Left ventricle myocardium inferior (tissue), 1 donor: ENCODE measurements at places on chromosomes 7 and 10. TPM values are rescaled to one million over a fixed set of nuclear protein-coding genes. Genes with fewer than 3 reads are reported as not detected.

DNA sequence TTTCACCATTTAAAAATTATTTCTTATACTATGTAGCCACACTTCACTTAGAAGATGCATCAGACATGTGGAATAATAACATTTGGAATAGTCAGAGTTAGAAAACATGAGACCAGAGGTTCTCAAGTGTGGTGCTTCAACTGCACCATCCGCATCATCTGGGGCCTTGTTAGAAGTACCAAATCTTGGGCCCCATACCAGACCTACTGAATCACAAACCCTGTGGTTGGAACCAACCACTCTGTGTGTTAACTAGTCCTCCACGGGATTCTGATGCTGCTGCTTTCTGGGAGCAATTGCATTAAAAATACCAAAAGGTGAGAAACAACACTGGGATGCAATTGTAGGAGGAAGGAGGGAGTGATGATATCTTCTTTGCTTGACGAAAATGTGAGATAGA is 125.2 kb downstream of the GNAT3 start:
- H3K4me3 ChIP-seq, result no peak overlapping the region
- no peaks in the 10 kb centered on the region for H3K4me1 ChIP-seq
- H3K27ac ChIP-seq, result no peak overlapping the region
- DNase-seq, result no peak
- H3K27me3 ChIP-seq, result no peaks in the 10 kb centered on the region
- no peaks in the 10 kb centered on the region for H3K36me3 ChIP-seq

- H3K27me3 ChIP-seq, result peaks cover 11% of the 10 kb centered on the region
- H3K27ac ChIP-seq, result no peak overlapping the region
- H3K4me3 ChIP-seq, result no peak overlapping the region
- H3K36me3 ChIP-seq, result no peaks in the 10 kb centered on the region
- no peak for DNase-seq
Observed at GRCh38 chr7:39321909-39322498, 244.2 kb upstream of the YAE1 start.

- H3K4me1 ChIP-seq, result no peaks in the 10 kb centered on the region
- H3K36me3 ChIP-seq, result no peaks in the 10 kb centered on the region
- H3K4me3 ChIP-seq, result no peak overlapping the region
- H3K27ac ChIP-seq, result no peak overlapping the region
- no peak for DNase-seq
Observed at GRCh38 chr10:78529262-78529661, 495.6 kb downstream of the RPS24 start.

ZNF804B gene
- not detected for total RNA-seq

CASTOR2 gene
- 29.9 TPM for total RNA-seq

STEAP1 gene
- 1.2 TPM for total RNA-seq

SEMA4G gene
- 0.52 TPM for total RNA-seq

FBXL13 gene
- total RNA-seq, result 0.36 TPM
